ENCODE measurements at places on chromosomes 2 and 18.

DNA sequence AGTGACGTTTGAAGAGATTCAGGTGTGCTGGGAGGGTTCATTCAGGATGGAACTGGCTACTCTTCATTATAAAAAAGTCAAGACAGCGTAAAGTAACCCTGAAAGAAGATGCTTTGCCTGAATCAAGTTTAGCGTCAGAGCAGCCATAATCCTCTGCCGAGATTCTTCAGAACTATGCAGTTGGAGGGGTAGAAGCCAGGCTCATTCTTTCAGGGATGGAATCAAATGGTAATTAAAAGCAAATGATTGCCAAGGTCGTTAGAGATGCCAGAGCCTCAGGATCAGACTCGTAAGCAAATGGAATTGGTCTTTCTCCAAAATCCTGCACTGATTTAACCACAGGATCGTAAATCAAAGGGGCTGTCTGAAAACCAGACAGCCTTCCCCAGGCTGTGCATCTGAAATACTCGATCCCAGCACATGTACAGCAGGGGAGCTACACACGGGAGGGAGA is 21.9 kb downstream of the APCDD1 start:
- DNase-seq: no peak

DNA sequence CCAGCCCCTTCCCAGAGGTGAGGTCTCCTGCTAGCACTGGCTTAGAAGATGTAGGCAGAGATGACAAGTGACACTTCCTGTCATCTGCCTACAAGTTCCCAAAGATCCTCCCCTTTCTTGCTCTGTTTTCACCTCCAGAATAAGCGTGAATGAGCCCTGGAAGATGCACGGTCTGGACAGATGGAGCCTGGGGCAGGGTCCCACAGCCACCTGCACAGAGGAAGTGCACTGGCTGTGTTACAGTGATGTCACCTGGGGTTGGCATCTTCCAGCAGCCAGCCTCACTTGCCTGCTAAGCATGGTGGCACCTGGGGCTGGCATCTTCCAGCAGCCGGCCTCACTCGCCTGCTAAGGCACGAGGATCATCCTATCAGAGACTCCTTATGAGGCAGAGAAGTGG is 32.3 kb downstream of the TMEM18 start:
- DNase-seq: no peak

- no peak for DNase-seq
Observed at GRCh38 chr18:44681076-44681970, 635 bp downstream of the SETBP1 start.

GRCh38 chr2:127545796-127546195 is 10.3 kb downstream of the MYO7B start:
- DNase-seq: peak; percentile 26

GRCh38 chr2:216059233-216059834 is 22.3 kb downstream of the PECR start:
- no peak for DNase-seq

GRCh38 chr2:2577407-2577831 is 246.3 kb upstream of the MYT1L start:
- DNase-seq: peak; percentile 15

DNA sequence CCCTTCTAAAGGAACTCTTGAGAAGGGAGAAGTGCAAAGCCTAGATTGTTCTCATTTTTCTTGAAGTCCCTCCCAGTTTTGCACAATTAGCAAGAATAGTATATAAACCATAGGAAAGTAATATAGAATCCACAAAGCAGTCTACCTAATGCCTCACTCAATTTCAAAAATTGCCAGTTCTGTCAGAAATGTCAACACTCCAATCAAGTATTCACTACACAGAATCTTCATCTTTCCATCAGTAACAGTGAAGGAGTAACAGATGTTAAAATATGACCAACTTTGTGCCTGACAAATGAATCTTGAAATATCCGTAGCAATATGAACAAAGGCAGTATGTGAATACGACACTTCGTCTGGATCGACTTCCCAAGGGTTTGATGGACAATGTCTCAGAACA is 56.3 kb downstream of the RBMS1 start:
- no peak for DNase-seq

GRCh38 chr2:18378020-18378653 is 182.3 kb downstream of the RDH14 start:
- DNase-seq: peak; percentile 53

- DNase-seq: no peak
Observed at GRCh38 chr2:226656367-226656766, 143.3 kb downstream of the IRS1 start.

DNA sequence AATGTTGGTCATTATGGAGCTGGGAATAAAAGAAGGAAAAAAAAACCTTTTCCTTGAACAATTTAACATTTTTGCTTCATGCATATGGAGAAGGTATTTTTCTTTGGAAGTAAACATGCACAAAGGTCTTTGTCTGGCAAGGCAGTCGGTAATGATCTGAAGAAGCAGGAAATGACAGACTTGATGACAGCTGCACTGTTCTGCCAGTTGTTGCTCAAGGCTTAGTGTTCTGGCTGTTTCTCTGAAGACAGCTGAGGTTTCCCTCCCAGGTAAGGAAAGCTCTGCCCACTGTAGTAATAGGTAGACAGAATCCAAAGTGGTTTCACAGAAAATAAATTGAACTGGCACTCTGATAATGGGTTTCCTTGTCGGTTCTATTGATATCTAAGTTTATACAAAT is 308.4 kb upstream of the GCFC2 start:
- DNase-seq: no peak

DNA sequence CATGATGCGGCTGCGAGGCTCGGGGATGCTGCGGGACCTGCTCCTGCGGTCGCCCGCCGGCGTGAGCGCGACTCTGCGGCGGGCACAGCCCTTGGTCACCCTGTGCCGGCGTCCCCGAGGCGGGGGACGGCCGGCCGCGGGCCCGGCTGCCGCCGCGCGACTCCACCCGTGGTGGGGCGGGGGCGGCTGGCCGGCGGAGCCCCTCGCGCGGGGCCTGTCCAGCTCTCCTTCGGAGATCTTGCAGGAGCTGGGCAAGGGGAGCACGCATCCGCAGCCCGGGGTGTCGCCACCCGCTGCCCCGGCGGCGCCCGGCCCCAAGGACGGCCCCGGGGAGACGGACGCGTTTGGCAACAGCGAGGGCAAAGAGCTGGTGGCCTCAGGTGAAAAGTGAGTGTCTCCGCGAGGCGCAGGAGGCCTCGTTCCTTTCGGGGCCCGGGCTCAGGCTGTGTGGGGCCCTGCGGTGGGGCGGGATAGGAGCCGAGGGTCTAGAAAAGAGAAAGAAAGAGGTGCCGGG is 520 bp downstream of the GLS start:
- DNase-seq: no peak

DNA sequence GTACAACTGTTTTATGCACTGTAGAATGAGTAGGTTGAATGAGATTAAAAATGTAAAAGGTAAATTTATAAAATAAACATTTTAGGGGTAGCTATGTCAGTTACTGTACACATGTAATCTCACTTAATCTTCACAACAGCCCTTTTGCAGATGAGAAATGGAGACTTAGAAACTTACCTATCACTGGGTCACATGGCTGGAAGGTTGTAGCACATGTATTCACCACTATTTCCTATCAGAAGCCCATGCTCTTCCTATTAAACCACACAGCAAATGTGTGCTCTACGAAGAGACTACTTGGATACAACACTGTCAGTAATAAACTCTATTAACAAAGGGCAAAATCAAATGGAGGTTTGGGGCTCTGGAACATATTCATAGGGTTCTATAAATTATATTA is 60.5 kb downstream of the VWC2L start:
- no peak for DNase-seq

DNA sequence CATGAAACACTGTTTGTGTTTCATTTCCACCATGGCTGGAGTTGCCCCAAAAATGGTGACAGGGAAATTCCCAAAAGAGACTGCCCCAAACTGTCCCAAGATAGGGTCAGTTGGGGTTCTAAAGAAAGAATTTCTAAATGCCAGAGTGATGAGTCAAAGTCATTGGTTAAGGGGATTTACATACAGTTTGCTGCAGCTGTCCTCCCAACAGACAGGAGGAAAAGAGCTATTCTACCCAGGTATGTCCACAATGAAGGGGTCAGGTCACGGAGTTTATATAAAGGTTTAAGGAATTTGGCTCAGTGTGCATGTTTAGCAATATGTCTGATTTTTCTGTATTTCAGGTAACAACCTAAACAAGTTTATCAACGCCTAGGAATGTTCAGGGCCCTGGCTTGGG is 344.1 kb downstream of the TDRD15 start:
- DNase-seq: no peak

DNA sequence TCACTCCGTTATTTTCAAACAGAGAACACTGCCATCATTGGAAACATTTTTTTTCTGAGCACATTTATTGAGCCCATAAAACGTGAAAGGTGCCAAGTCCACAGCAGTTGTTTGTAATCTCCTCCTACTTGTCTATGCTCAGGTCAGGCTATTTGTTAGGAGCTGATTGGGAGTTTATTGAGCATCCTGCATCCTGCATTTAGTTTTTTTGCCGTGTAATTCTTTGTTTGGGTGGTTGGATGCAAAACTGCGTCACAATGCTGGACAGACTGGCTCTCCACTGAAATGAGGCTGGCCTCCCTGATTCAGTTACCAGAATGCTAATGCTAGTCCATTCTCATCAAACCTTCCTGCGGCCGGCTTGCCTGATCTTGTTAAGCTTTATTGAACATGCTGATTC is 71.4 kb downstream of the RAPGEF4 start:
- DNase-seq: no peak

GRCh38 chr2:240149943-240150784 is 9.7 kb upstream of the OTOS start:
- DNase-seq: no peak

DNA sequence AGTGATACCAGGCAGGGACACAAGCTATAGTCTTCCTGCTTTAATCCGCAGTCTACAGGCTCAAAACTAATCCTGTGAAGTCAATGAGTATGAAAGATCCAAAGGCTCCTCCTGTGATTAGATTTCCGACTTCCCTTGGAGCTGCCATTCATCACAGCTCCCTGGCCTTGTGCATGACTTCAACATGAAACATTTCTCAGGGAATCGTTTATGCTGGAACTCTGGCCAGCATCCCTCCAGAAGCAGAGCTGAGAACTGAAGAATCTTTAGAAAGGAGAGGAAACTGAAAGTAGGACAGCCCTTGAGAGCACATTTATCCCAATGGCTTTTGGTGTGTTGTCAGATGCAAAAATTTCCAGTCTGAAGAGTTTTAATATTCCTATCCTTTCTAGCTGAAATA is 84.3 kb upstream of the SESTD1 start:
- DNase-seq: no peak

DNA sequence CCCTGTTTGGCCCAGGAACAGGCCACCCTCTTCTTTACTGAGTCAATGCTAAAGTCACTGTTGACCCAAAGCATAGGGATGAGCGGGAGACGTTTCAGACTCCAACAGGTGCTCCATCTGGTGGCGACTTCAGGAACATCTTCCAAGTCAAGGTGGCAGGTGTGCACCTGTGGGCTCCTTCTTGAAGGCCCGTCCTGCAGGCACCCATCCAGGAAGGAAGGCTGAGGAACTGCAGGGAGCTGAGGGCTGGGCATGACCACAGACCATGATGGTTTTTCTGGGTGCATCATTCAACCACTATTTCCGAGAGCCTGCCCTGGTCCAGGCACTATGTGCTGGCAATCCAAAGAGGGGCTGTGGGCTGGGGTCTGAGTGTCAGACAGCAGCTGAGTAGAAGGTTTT is 142.8 kb downstream of the NDUFA10 start:
- no peak for DNase-seq

GRCh38 chr2:147860009-147860408 is 15.2 kb downstream of the ACVR2A start:
- no peak for DNase-seq

GRCh38 chr2:240602266-240603050 is 15.9 kb downstream of the CAPN10 start:
- peak; percentile 42 for DNase-seq

DNA sequence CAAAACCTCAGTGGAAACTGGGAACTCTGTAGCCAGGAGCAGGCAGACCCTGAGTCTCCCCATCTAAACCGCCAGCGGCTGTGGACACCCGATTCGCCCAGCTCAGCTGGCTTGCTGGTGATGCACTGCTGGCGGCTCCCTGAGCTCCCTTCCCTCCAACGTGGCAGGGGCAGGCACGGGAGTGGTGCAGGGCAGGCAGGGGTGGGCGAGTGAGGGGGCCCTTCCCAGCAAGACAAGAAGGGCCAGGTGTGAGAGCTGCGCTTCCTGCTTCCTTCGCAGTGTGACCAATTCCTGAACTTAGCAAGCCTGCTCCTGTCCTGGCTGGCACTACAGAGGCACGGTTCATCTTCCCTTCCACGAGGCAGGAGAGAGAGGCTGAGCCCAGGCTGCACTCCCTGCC is 12.3 kb upstream of the SEMA4C start:
- DNase-seq: no peak

DNA sequence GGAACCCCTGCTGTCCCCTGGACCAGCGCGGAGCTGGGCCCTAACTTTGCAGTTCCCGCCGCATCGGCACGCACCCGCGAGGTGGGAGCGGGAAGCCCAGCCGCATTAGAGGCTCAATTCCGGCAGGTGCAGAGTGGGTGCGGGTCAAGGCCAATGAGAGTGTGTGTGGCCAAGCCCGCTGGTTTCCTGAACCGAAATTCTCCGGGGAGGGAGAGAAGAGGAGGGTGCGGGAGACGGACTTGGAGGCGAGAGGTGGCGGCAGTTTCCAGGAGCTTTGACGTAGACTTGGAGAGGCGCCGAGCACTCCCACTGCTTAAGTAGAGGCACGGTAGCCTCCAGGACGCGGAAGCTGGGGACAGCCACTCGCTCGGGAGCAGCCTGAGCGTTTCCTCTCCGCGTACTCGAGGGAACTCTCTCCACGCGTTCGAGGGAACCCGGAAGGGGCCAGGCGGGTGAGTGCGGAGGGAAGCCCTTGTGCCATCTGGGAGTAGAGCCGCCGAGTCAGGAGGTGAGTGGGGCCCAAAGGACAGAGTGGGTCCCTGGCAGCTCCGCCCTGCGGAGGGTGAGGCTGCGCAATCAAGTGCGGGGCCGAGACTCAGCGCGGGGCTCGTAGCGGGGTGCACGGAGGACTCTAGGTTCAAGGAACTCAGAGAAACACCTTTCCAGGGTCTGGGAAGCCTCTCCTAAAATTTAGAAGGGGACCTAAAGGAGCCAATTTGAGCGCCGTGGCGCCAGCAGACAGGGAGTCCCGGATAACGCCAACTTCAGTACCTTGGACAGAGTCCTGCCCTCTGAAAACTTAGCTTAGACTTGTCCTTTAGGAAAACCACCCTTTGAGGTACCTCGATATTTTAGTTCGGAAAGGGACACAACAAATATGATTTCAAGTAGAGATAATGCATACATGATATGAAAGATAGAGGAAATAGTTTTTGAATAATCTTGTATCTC is at the start of gene FAM237A:
Gene FAM237A (plus strand): TSS at position 413 of the 951 bp plus-strand sequence. CDS start 1,750 bp downstream, outside the sequence.
- DNase-seq: no peak

- no peak for DNase-seq
Observed at GRCh38 chr18:6505498-6505875, 90.8 kb upstream of the L3MBTL4 start.
